ENCODE measurements at places on chromosomes 11 and 22. TPM values are rescaled to one million over a fixed set of nuclear protein-coding genes. Genes with fewer than 3 reads are reported as not detected.
A peak's percentile ranks its signal among the peaks of the same experiment; 100 is the strongest.

Gene SHISAL1
- 6.5 TPM for total RNA-seq

GRCh38 chr11:1547467-1548098 lies 24.5 kb downstream of the DUSP8 start:
- no peak for DNase-seq
- no peaks in the 10 kb centered on the region for H3K4me1 ChIP-seq
- H3K27me3 ChIP-seq = peaks cover 17% of the 10 kb centered on the region
- no peak overlapping the region for H3K4me3 ChIP-seq

DNA sequence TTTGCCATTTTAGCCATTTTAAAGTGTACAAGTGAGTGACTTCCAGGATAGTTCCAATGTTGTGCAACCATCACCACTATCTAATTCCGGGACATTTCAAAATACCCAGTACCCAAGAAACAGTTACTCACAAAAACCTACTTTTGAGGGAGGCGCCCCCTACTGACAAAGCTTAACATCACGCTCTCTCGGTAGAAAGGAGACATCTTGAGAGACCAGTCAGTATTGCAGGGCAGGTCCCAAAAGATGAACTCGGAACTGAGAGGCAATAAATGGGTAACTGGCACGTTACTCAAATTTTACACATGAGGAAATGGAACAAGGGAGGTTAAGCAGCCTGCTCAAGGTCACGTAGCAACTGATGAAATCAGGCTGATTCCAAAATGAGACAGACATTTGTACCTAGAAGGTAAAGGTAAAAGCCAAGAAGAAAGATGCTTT lies 50.0 kb upstream of the POU2AF1 start:
- H3K4me3 ChIP-seq = no peak overlapping the region
- peak; percentile 64 for DNase-seq
- no peaks in the 10 kb centered on the region for H3K36me3 ChIP-seq
- no peak overlapping the region for H3K27ac ChIP-seq
- H3K27me3 ChIP-seq = peaks cover 7% of the 10 kb centered on the region

GRCh38 chr11:11149671-11150459 lies 203.2 kb downstream of the CSNK2A3 start:
- H3K27ac ChIP-seq = no peak overlapping the region
- H3K4me3 ChIP-seq = no peak overlapping the region
- DNase-seq = no peak
- H3K36me3 ChIP-seq = no peaks in the 10 kb centered on the region

Measured in endothelial cell (in vitro differentiated cells).